ENCODE measurements at places on chromosomes 13 and 19.

GRCh38 chr19:30049846-30050667 is 108.0 kb downstream of the URI1 start:
- no peak for DNase-seq

- no peak for DNase-seq
These were observed 6.0 kb downstream of the C13orf42 start for GRCh38 chr13:51105046-51105445.

DNA sequence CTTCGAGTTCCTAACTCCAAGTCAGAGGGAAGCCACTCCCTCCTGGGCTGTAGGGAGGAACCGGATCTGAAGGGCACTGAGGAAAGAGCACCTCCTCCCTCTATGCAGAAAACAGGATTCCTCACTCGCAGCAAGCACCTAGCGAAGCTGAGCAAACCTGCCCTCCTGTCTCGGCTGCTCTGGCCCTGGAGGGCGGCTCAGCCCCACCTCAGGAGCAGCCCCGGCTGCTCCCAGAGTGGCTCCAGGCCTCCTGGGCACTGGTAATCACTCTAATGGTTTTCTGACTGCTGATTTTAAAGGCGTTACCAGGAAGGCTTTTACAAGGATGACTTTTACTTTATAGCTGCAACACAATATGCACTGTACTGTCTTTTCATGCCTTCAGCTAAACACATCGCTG is 312.5 kb downstream of the TEX29 start:
- no peak for DNase-seq

DNA sequence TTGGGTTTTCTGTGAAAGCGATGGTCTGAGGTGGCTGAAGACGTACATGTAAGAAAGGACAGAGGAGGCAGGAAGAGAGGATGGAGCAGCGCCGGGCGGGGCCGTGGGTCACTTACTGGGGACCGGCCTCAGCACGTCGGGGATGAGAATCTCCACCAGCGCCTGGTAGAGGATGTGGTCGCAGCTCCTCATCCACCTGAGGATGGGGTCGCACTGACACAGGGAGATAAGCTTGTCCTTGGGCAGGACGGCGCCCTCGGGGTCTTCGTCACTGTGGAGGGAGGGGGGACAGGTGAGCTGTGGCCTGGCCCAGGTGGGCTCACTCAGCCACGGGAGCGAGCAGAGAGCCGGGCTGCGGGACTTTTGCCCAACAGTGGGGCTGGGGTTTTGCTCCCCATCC is 29.0 kb upstream of the RANBP3 start:
- DNase-seq, result no peak

DNA sequence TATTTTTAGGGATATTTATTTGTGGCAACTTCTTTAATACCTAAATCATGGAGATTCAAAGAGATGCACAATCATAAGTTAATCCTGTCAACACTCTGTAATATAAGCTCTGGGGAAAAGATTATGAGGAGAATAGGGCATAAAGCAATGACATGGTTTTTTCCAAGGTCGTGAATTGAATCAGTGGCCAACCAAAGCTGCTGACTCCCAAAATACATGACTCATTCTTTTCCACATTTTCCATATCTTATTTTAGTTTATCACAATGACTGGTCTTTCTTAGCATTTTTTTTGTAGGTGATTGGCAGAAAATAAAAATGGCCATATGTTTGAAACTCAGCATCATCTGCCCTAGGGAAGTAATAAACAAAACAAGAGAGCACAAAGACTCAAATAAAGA is 28.5 kb upstream of the RBM26 start:
- no peak for DNase-seq

- no peak for DNase-seq
These were observed 26.9 kb upstream of the RCBTB2 start for GRCh38 chr13:48559638-48560320.

DNA sequence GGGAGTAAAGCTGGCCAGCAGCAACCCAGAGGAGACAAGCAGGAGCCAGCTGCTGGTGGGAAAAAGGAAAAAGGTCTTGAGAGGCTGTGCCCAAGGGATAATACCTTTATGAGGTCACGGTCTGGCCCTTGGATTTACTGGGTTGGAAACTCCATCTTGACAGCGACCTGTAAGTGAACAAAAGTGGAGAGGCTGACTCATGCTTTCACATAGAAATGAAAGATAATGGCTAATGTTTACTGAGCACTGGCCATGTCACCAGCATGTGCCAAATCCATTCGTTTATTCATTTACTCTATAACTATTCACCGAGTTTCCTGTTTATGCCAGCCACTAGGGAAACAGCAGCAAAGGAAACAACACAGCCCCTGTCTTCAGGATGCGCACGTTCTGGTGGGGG is 4.7 kb downstream of the VRK3 start:
- no peak for DNase-seq

DNA sequence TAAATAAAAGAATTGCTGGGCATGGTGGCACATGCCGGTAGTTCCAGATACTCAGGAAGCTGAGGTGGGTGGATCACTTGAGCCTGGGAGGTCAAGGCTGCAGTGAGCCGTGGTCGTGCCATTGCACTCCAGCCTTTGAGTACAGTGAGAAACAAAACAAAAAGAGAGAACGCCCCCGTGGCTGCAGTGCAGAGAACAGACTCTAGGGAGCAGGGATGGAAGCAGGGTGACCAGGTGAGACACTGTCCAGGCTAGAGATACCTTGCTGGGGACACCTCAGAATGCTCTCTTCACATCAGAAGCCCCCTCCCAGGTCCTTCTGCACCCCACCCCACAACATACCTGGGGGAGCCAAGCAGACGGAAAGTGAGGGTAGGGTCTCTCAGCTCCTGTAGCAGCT is 24.8 kb downstream of the MAP4K1 start:
- DNase-seq, result no peak

DNA sequence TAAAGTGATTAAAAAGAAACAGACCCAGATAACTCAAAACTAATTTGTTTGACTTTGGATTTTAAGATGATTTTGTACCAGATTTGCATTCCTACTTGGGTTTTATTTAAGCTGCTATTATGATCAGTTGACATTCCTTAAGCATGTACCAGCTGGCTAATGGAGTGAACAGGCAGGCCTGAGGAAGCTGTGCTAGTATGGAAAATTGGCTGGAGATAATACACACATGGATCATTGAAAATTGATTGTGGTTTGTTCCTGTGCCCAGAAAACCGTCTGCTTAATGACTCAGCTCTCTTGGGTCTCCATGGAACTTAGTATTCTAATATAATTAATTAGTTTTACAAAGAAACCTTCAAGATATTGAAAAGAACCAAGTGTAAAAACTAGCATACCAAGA is 22.6 kb downstream of the POLR1D start:
- no peak for DNase-seq

- DNase-seq, result no peak
These were observed 1.7 kb downstream of the DPY19L3 start for GRCh38 chr19:32407004-32407992.

DNA sequence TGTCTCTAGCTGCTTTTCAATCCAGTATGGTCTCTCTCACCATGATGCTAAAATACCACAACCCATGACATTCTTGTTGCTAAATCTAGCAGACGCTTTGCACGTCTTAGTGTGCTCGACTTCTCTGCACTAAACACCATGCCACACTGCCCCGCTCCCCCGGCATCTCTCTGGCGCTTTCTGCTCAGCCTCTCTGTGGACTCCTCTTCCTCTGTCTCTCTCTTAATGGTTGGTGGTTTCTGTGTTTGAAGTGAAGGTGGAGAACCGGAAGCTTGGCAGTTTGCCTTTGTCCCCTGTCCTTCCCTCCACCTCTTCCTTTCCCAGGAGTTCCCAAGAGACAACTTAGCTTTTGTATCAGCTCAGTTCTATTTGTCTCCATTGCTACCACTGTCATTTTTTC is 8.8 kb downstream of the ERCC5 start:
- DNase-seq, result no peak

- no peak for DNase-seq
These were observed 209.7 kb downstream of the SPRY2 start for GRCh38 chr13:80131204-80131603.

GRCh38 chr19:24098359-24098758 is 11.4 kb downstream of the ZNF254 start:
- DNase-seq, result no peak

- DNase-seq, result no peak
These were observed 672.4 kb upstream of the MIR17HG start for GRCh38 chr13:90675129-90675528.

GRCh38 chr19:50741179-50741933 is 18.2 kb downstream of the CLEC11A start:
- no peak for DNase-seq

GRCh38 chr13:42279080-42279479 is 7.1 kb downstream of the AKAP11 start:
- no peak for DNase-seq

DNA sequence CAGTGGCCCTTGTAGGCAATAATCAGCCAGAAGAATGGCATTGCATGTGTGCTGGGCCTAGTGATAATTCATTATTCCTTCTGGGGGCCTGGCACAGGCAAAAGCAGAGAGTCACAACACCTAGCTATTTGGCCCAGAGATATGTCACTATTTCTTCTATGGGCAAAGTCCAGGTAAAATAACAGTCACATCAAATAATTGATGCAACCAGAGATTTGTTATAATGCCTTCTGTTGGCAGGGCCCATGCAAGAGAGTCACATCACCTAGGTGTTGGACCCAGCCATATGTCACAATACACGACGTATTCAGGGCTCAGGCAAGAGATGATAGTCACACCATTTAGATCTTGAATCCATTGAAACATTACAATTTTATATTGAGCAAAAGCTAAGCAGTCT is 66.1 kb downstream of the ZNF726 start:
- no peak for DNase-seq

DNA sequence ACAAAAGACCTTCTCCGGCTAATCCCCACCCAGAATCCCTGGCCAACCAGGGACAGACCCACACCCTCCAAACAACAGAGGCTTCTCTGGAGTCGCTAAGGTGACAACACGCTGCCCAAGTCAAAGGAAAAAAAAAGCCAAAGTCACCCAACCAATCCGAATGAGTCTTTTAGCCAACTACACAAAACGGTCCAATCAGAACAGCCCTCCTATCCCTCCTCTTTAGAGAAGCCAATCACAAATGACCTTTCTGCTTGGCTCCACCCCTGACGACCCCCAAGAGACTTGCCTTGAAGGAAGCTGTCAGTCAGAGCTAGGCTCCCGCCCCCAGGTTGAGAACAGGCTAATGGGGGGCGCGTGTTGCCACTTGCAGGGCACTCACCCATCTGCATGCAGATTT is 6.6 kb upstream of the FBXW9 start:
- no peak for DNase-seq

DNA sequence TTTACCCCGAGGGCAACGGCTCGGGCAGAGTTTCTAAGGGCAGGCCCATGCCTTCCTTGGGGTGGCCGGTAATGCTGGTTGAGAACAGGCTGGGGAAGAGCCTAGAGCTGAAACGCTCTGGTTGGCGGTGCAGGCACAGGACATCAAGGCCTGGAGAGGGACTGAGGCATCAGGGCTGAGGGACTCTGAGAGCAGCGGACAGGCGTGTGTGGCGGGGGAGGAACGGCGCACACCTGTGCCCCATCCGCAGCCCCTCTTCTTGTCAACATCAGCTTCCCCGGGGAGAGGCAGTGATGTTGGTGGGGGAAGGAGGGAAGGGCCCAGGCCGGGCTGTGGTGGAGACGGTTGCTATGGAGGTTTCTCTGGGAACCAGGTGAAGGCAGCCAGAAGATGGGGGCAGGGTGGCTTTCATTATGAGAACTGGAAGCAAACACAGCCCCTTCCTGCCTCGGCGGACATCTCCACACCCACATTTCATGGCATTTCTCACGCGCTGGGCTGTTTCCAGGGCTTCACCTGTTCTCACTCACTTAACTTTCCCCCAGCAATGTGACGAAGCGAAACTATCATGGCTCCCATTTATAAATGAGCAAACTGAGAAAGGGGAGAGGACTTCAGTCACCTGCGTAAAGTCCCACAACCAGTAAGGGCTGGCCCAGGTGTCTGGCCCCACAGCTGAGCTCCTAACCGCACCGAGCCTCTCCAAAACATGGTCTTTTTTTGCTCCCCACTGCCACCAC is 8.2 kb upstream of the ATF5 start:
- no peak for DNase-seq

- DNase-seq, result no peak
These were observed 560.4 kb downstream of the GPC6 start for GRCh38 chr13:93786846-93787489.

DNA sequence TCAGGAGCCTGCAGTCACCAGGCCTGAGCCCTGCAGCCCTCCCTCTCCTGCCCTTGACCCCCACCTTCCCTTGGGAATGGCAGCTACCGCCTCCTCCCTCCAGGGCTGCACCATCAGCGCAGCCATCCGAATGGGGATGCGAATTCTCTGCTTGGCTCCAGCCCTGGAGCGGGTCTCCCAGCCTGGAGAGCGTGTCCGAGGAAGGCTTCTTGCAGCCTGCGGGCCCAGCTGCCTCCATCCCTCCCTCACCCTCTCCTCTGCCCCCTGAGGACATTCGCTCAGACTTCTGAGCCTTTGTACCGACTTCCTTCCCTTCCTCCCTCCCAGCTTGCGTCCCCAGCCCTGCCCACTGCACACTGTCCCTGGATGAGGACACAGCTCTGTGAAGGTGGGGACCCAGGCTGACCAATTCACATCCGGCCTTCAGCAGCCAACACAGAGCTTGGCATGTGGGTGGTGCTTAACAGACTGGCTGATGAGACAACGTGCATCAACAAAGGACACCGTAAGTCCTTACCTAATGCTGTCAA is 6.0 kb upstream of the NKPD1 start:
- no peak for DNase-seq

DNA sequence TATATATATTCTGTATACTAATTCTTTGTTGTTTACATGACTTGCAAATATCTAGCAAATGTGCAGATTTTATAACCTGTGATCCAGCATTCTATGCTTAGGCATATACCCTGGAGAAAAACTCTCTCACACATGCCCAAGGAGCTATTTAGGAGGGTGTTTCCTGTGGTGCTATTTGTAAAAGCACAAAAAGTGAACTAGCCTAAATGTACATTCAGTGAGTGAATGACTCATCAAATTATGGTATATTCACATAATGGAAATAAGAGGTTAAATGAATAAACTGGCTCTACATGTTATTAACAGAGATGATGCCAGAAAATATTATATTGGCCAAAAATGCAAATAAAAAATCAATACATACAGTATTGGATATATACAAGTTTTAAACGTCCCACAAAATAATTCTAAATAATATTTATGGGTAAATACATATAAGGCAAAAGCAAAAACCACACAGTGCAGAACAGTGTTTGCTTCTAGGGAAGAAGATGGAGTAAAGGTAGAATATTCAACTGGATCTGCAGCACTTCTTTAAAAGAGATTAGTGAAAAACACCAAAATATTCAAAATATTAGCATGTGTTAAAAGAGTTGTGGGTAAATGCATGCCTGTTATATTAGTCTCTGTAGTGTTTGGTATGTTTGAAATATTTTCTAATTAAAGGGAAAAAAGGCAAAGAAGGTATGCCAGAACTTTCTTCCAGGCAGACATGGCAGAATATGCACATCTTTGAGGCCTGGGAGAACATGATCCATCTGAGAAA is 344.7 kb downstream of the KLF5 start:
- no peak for DNase-seq

DNA sequence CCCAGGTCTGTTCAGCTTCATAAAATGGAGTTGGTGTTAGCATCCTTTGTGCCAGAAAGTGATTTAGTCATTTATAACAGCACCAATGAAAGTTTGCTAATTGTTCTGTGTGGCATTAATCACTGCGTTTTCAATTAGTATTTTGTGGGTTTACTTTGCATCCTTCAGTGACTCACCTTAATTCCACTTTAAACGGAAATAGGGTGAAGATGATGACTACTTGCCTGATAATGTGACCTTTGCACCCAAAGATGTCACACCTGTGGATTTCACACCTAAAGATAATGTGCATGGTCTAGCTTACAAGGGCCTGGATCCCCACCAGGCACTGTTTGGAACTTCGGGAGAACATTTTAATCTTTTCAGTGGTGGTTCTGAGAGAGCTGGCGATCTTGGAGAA is 15.0 kb downstream of the GPATCH1 start:
- DNase-seq, result no peak

GRCh38 chr13:39692660-39693438 is 37.4 kb downstream of the COG6 start:
- DNase-seq, result no peak

Data from activated CD8-positive, alpha-beta memory T cell treated with anti-CD3 and anti-CD28 coated beads, Interleukin-2, amount 50 U/mL, for 48 hours (primary cell).